Activated CD4-positive, alpha-beta T cell treated with anti-CD3 and anti-CD28 coated beads for 1 hour (primary cell): ENCODE measurements at places on chromosomes 7 and 10.

- DNase-seq = no peak
Observed at GRCh38 chr7:69389216-69389615, 209.1 kb upstream of the AUTS2 start.

GRCh38 chr7:88001744-88002530 lies 67.9 kb downstream of the ADAM22 start:
- no peak for DNase-seq

- DNase-seq = no peak
Observed at GRCh38 chr7:55517191-55517633, 55.1 kb downstream of the VOPP1 start.

DNA sequence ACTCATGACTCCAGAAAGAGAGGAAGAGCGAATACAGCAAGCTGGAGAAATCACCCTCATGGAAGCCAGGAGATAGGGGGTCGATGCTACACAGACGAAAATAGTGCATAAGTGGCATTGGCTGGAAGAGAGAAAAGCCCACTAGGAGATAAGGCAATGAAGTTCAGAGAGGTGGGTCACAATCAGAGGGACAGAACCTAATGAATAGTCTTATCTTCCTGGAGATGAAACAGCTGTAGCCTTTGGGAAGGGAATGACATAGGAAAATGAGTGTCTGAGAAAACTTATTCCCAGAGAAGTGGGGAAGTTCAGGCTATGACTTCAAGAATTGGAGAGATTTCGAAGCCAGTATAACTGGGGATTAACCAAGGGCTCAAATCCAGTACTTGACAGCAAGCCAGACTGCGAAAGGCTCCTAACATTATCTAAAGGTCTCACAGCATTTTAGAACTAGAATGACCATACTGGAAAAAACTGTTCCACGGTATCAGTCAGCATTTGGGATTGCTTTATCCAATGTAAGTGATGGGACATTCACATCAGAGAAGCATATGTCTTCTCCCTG lies 211.1 kb downstream of the ZNF365 start:
- DNase-seq = no peak

DNA sequence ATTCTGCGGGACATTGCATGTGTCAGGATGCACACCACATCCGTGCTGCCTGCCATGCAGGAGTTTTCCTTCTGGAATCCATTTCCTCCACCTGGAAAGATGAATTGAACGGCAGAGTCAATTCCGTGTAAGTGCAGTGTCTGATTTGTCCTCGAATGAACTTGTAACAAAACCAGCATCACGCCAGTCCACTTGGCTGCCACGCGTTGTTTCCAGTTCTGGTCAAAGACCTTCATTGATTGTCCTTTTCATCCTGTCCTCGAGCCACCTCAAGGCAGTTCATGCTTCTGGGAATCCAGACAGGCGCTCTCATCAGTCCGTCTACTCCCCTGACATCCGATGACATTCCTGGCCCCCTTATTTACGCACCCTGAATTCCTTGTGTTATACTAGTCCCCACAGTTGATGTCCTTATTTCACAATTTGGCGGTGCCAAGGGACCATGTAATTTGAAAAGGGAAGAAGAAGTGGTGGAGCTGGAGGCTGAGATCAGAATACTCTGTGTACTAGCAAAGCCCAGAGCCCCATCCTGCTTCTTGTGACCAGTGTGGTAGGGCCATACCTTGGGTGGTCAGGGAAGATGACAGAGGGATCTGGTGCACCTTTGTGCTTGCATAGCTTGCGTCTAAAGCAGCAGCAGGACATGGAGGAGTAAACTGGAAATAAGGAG lies 502.2 kb downstream of the PLXNA4 start:
- DNase-seq = no peak

DNA sequence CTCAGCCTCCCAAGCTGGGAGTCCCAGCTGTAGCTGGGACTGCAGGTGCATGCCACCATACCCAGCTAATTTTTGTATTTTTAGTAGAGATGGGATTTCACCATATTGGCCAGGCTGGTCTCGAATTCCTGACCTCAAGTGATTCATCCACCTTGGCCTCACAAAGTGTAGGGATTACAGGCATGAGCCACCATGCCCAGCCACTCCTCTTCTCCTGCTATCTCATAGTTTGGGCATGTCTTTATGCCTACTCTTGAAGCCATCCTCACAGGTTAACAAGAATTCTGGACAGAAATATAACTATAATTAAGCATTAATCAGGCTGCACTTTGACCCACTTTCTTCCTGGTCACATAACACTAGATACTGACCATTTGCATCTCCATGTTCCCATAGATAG lies 28.6 kb upstream of the C10orf67 start:
- no peak for DNase-seq

DNA sequence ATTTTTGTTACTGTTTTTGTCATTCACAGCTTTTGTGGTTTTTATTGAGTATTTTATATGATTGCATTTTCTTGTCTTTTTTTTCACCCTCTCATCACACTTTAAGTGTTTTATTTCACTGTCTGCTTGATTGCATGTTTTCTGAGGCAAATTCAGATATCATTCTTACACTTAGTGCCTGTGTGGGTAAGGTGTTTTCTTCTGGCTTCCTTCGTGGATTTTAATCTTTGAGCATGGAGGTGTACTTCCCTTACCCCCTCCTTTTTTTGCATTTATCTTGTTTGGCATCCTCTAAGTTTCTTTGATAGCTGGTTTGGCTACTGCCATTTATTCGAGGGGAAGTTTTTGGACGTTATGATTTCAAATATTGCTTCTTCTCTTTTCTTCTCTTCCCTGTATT lies 127.9 kb downstream of the MLLT10 start:
- no peak for DNase-seq

- DNase-seq = no peak
Observed at GRCh38 chr7:779480-779879, 52.4 kb upstream of the PRKAR1B start.

DNA sequence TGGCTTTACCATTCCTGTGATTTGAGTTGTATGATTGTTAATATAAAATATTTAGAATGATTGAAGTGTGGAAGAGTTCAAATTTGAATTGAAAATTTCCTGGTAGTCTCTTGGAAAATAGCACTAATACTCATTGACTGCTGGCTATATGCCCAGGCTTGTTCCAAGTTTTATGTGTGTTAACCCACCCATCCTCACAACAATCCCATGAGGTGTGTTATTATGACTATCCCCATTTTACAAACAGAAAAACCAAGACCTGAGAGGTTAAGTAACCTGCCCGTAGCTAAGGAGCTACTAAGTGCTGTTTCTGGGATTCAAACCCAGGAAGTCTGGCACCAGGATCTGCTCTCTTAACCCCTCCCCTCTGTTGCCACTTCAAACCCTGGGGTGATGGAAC lies 213.9 kb downstream of the CREB5 start:
- DNase-seq = no peak

- DNase-seq = no peak
Observed at GRCh38 chr7:131819891-131820290, 263.5 kb upstream of the PODXL start.

- DNase-seq = no peak
Observed at GRCh38 chr7:98240961-98241673, 10.9 kb downstream of the TECPR1 start.

GRCh38 chr10:76282061-76283025 lies 850.9 kb downstream of the LRMDA start:
- DNase-seq = no peak

DNA sequence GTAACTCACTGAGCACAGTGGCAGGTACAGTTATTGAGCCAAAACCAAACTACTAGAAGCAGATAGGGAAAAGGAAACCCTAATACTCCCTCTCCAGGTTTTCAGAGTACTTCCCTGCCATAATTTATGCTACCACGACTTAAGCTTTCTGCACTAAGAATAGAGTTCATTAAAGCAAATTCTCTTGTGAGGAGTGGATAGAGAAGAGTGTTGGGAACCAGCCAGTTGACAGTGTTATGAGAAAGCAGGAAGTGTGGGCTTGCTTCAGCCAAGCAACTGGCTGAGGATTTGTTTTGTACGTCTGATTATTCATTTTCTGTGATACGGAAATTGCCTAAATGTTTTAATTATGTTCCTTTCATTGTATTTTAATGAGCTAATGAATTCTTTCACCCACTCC lies 280.5 kb downstream of the KIF20B start:
- no peak for DNase-seq

GRCh38 chr7:55524558-55525310 lies 47.6 kb downstream of the VOPP1 start:
- DNase-seq = no peak

- DNase-seq = no peak
Observed at GRCh38 chr7:154623399-154623798, 379.5 kb downstream of the PAXIP1 start.

- no peak for DNase-seq
Observed at GRCh38 chr10:71899665-71900412, 48.8 kb upstream of the PSAP start.

DNA sequence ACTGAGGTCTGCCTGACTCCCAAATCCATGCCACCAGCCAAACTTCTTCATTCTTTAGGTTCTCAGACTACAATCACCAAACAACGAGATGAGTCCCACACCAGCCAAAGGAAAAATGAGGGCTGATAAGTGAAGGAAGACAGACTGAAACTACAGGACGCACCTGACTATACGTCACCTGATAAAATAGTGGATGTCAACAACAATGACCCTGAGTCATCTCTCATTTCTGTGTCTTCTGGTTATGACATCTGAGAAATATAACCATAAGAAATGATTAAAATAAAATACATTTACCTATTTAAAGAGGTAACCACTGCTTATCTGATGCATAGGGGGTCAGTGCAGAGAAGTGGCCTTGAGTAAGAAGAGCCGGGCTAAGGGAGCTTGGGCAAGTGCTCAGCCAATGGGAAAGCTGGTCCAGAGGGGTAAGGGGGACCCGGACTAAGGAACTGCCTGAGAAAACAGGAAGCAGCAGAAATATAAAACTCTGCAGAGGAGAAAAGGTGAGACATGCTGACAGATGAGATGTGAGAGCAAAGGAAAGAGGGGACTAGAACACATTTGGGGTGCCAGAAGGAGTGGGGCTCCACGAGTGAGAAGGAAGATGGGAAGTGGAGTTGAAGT lies 51.8 kb downstream of the HIPK2 start:
- DNase-seq = no peak

DNA sequence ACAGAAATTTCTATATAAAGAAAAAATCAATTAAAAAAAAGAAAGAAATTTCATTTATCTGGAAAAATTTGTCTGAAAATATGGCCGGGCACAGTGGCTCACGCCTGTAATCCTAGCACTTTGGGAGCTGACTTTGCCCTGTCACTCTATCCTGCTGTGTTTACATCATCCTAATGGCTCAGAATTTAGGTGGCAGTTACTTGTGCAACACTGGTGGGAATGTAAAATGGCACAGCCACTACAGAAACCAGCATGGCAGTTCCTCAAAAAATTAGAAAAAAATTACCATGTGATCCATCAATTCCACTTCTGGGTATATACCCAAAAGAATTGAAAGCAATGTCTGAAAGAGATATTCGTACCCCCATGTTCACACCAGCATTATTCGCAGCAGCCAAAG lies 405.2 kb upstream of the AUTS2 start:
- no peak for DNase-seq

- no peak for DNase-seq
Observed at GRCh38 chr10:74637685-74638084, 188.7 kb upstream of the KAT6B start.

- DNase-seq = no peak
Observed at GRCh38 chr7:33423646-33424020, 294.3 kb downstream of the BBS9 start.

- no peak for DNase-seq
Observed at GRCh38 chr7:131131746-131132431, 195.8 kb upstream of the MKLN1 start.

DNA sequence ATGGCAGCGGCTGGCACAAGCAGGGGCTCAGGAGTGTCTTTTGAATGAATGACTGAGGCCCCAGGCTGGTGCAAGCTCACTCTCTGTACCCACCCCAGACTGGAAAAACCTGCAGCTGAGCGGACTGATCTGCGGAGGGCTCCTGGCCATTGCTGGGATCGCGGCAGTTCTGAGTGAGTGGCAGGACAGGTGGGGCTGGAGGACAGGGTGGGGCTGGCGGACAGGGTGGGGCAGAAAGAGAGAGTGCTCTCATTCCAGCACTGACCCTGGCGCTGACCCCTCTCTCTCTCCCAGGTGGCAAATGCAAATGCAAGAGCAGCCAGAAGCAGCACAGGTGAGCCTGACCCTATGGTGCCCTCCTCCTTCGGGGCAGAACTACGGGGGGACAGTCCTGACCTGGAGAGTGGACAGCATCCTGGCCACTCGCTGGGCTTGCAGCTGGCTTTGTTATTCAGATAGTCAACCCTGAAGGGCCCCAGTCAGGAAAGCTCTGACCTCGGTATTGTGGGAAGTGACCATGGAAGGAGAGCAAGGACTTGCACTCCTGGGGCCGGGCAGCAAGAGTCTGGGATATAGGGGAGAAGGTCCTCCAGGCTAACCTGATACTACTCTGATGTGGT lies 4.1 kb downstream of the FXYD4 start:
- DNase-seq = no peak

- DNase-seq = no peak
Observed at GRCh38 chr7:140051820-140052219, 10.9 kb downstream of the PARP12 start.

- DNase-seq = no peak
Observed at GRCh38 chr7:27745064-27745583, 5.2 kb downstream of the TAX1BP1 start.

DNA sequence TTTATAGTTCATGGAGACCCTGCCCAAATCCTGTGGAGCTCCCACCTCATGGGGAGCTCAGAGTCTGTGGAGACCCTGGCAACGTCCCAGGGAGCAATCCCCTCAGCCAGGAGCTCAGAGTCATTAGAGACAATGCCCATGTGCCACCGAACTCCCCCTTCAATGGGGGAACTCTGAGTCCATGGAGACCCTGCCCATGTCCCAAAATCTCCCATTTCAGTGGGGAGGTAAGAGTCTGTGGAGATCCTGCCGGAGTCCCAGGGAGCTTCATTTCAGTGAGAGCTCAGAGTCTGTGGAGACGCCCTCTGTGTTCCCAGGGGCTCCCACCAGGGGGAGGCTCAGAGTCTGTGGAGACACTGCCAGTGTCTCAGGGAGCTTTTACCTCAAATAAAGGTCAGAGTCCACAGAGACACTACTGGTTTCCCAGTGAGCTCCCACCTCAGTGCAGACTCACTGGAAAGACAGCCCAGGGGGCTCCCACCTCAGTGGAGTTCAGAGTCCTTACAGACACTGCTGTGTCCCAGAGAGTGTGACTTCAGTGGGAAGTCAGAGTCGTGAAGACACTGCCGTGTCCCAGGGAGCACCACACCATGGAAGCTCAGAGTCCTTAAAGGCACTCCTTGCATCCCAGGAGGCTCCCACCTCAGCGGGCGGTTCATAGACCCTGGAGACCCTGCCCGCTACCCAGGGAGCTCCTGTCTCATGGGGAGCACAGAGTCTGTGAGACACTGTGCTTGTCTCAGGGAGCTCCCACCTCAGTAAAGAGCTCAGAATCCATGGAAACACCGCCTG lies 5.0 kb downstream of the MYO1G start:
- DNase-seq = peak; percentile 44

GRCh38 chr7:28890137-28890536 lies 68.0 kb downstream of the TRIL start:
- no peak for DNase-seq

- DNase-seq = no peak
Observed at GRCh38 chr10:49647985-49648795, 31.3 kb upstream of the C10orf53 start.

GRCh38 chr10:110109511-110109910 lies 97.9 kb upstream of the MXI1 start:
- DNase-seq = no peak

- DNase-seq = no peak
Observed at GRCh38 chr7:6359734-6360133, 87.3 kb upstream of the CYTH3 start.
